ENCODE measurements at places on chromosomes 5 and 9.

DNA sequence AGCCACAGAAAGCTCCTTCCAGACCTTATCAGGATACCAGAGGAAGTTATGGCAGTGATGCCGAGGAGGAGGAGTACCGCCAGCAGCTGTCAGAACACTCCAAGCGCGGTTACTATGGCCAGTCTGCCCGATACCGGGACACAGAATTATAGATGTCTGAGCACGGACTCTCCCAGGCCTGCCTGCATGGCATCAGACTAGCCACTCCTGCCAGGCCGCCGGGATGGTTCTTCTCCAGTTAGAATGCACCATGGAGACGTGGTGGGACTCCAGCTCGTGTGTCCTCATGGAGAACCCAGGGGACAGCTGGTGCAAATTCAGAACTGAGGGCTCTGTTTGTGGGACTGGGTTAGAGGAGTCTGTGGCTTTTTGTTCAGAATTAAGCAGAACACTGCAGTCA is 70.8 kb upstream of the ENTREP1 start:
- no peak for DNase-seq

DNA sequence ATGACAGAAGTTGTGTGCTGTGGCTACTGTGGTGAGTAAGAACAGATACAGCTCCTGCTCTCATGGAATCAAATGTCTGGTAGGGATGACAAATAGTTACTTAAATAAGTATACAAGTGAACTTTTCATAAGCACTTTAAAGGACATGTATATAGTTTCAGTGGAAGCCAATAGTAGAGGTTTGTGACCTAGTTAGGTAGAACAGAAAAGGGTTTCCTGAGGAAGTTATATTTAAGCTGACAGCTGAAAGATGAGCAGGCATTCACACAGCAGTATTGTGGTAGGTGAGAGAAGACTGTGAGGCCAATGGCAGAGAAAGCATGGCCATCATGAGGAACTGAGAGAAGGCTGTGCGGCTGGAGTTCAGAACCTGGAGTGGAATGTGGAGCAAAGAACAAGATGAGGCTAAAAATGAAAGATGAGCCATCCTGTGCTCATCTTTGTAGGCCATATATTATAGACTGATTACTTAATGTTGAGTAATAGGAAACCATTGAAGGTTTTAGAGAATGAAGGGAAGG is 15.4 kb downstream of the FAM174A start:
- DNase-seq, result no peak

- no peak for DNase-seq
These were observed 49.7 kb downstream of the FAM174A start for GRCh38 chr5:100584889-100585288.

DNA sequence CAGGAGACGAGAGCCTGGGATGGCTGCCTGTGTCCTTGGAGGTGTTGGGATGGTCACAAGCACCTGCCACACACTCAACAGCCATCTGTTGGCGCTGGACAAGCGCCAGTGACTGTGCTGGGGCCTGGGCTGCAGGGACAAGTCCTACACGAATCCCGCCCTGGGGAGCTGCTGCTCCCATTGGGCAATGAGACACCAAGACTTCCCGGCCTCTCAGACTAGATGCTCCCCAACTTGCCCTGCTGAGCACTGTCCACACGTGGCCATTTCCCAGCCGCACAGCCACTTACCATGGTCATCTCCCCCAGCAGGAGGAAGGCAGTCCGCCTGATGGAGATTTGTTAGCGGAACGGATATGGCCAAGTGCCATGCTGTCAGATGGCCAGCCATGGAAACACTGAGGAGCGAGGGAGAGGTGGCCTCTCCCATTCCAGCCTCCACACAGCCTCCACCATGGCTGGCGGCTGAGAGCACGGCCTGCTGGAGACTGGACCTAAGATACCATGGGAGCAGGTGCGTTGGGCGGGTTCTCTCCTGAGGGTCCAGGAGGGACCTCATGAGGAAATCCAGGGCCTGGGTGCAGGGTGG is 43.9 kb downstream of the PRRT1B start:
- DNase-seq, result no peak

DNA sequence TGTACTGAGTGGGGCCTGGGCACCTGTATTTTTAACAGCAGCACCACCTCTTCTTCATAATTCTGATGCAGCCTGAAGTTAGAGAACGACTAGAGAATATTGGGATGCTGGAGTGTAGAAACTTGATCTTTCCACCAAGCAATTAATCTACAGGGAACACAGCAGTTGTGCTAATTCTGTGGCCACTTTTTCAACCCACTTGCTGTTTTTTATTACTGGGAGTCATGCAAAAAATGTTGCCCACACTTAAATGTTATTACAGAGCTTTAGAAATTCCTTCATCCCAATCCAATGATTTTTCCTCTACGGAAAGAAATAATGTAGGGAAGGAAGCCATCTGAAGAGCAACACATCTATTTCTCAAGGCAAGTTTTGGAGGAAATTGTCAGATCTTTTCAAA is 190.9 kb upstream of the TUT7 start:
- no peak for DNase-seq

GRCh38 chr5:151469992-151470391 is 22.6 kb downstream of the SLC36A1 start:
- no peak for DNase-seq

DNA sequence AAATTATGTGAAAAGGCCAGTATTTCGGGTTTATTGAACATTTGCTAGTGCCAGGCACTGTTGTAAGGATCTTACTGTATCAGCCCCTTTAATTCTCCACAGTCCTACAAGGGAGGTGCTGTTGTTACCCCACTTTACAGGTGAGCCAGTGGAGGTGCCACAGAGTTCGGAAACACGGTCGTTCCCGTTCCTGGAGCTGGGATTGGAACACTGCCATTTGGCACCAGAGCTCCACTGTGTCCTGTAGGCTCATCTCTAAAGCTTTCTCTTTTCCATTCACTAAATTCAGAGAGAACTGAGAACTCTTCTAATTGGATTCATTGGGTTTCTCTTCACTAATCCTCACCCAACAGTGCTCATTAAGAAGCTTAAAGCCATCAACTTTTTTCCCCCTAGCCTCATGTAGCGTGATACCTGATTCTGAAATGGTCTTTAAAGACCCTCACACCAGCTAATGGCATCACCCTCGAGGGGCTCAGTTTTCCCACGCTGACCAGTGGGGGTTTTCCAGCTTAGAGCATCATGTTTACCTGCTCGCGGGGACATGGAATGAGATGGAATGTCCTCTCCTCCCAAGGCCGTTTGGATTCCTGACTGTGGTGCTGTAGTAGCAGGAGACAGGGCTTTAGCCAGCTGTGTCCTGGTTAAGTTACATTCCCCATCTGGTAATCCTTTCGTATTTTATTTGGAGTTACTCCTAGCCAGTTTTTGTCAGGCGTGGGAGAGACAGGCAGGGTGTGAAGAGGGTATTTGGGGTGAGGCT is 5.8 kb downstream of the ERGIC1 start:
- DNase-seq, result no peak

GRCh38 chr5:117299936-117300328 is 725.3 kb upstream of the SEMA6A start:
- DNase-seq, result no peak

DNA sequence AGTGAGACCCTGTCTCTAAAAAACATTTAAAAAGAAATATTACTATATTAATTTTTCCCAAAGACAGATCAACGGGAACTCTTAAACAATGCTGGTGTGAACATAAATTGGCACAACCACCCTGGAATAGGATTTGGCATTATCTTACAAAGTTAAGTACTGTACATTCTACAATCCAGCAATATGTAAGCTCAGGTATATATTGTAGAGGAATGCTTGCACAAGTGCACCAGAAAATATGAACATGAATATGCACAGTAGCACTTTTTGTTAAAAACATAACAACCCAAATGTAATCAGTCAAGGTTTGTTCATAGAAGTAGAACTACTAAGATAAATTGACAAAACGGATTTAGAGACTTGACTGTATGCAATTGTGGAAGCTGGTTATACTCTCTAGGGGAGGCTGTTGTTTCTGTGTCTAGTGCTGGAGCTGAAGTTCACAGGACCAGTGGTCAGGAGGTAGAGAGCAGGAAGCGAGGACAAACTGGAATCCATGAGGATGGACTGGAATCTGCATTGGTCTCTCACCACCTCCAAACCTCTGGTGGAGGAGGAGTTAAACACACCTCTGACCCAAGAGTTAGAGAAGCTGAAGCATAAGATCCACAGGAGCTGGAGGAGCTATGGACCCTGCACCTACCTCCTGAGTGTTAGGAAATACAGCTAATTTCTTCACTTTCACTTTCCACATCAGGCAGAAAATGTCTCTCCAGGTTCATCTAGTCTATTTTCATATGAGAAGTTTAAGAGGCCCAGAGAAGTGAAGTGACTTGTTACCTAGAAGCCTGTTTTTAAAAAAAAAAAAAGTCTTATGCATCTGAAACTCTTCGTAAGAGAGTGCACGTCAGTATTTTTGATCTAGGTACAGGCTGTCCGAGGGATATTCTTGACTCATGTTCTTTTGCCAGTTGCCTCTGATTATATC is 20.3 kb upstream of the RIC1 start:
- no peak for DNase-seq

- no peak for DNase-seq
These were observed 13.6 kb upstream of the HAVCR1 start for GRCh38 chr5:157072508-157072907.

DNA sequence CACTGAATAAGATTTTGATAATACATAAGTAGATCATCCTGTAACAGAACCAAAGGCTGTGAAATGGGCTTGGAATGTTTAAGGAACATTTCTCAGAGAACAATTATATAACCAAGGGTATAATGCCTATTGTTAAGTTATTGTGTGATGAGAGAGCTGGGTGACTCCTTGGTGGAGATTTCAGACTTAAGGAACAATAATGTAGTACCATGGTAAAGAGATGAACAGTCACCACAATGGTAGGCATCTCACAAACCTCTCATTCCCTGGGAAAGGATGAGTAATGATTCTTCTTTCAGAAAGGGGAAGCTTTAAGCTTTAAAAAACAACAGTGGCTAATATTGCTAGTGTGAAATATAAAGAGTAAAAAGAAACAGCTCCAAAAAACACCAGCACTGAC is 147.4 kb downstream of the TRIM36 start:
- DNase-seq, result no peak

GRCh38 chr5:558326-558725 is 34.1 kb upstream of the SLC9A3 start:
- no peak for DNase-seq

- no peak for DNase-seq
These were observed 56.8 kb downstream of the MINAR2 start for GRCh38 chr5:129804705-129805104.

All from AG04450 (cell line).